ENCODE measurements at places on chromosomes 1 and 21. TPM values are rescaled to one million over a fixed set of nuclear protein-coding genes. Genes with fewer than 3 reads are reported as not detected.

TNFAIP8L2 gene
- total RNA-seq: not detected

C1orf226 gene
- total RNA-seq: 0.83 TPM

MFSD2A gene
- 13.4 TPM for total RNA-seq

USH2A gene
- not detected for total RNA-seq

CLDN17 gene
- total RNA-seq: not detected

LCE6A gene
- not detected for total RNA-seq

IL20 gene
- total RNA-seq: not detected

TAL1 gene
- under 0.01 TPM for total RNA-seq
